ENCODE measurements at places on chromosomes 7 and 10.

- H3K36me3 ChIP-seq, result peaks cover 13% of the 10 kb centered on the region
- H3K4me1 ChIP-seq, result peaks cover 18% of the 10 kb centered on the region
- peak overlapping the region; percentile 15 for H3K4me3 ChIP-seq
- no peaks in the 10 kb centered on the region for H3K27me3 ChIP-seq
Measured at GRCh38 chr10:126147866-126148587, 240.2 kb downstream of the ADAM12 start.

GRCh38 chr10:102493771-102494170, 8.7 kb downstream of the ACTR1A start:
- no peak overlapping the region for H3K27ac ChIP-seq
- DNase-seq, result no peak
- no peaks in the 10 kb centered on the region for H3K27me3 ChIP-seq
- H3K4me1 ChIP-seq, result peaks cover 7% of the 10 kb centered on the region

- H3K4me3 ChIP-seq, result no peak overlapping the region
- no peak for DNase-seq
- no peaks in the 10 kb centered on the region for H3K27me3 ChIP-seq
- H3K4me1 ChIP-seq, result no peaks in the 10 kb centered on the region
- H3K27ac ChIP-seq, result no peak overlapping the region
- no peaks in the 10 kb centered on the region for H3K36me3 ChIP-seq
Measured at GRCh38 chr7:81051811-81052413, 133.1 kb upstream of the SEMA3C start.

GRCh38 chr7:11831736-11832495, at the start of gene THSD7A:
TSS of gene THSD7A (minus strand) at chr7:11832198. CDS start at chr7:11831946, 252 bp downstream.
- peaks cover 9% of the 10 kb centered on the region for H3K27me3 ChIP-seq
- 0 out of 2 replicates have a peak, but pooled peaks cover 4% of the 10 kb centered on the region for H3K4me1 ChIP-seq
- H3K36me3 ChIP-seq, result no peaks in the 10 kb centered on the region

GRCh38 chr7:27064159-27064558, 31.6 kb downstream of the HOXA1 start:
- H3K27me3 ChIP-seq, result no peaks in the 10 kb centered on the region
- H3K4me1 ChIP-seq, result peaks cover 23% of the 10 kb centered on the region
- DNase-seq, result peak; percentile 47
- H3K36me3 ChIP-seq, result no peaks in the 10 kb centered on the region
- no peak overlapping the region for H3K4me3 ChIP-seq

GRCh38 chr10:5188358-5188757, 3.4 kb upstream of the AKR1C8 start:
- no peaks in the 10 kb centered on the region for H3K4me1 ChIP-seq
- no peaks in the 10 kb centered on the region for H3K36me3 ChIP-seq
- no peak overlapping the region for H3K27ac ChIP-seq
- no peaks in the 10 kb centered on the region for H3K27me3 ChIP-seq

- no peaks in the 10 kb centered on the region for H3K27me3 ChIP-seq
- H3K27ac ChIP-seq, result no peak overlapping the region
- peaks cover 22% of the 10 kb centered on the region for H3K4me1 ChIP-seq
- no peak for DNase-seq
- no peak overlapping the region for H3K4me3 ChIP-seq
Measured at GRCh38 chr7:115226410-115226809, 304.5 kb downstream of the MDFIC start.

DNA sequence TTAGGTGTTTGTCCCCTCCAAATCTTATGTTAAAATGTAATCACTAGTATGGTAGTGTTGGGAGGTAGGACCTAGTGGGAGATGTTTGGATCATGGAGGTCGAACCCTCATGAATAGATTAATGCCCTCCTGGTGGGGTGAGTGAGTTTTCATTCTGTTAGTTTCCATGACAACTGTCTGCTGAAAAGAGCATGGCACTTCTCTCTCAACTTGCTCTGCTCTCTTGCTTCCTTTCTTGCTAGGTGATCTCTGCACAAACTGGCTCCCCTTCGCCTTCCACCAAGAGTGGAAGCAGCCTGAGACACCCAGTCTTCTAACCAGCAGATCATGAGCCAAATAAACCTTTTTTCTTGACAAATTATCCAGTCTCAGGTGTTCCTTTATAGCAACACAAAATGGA, 853.9 kb downstream of the SORCS1 start:
- H3K27ac ChIP-seq, result no peak overlapping the region
- no peaks in the 10 kb centered on the region for H3K27me3 ChIP-seq
- no peak for DNase-seq
- no peaks in the 10 kb centered on the region for H3K4me1 ChIP-seq

GRCh38 chr10:105803206-105803605, 1162.1 kb downstream of the SORCS3 start:
- no peaks in the 10 kb centered on the region for H3K4me1 ChIP-seq
- no peaks in the 10 kb centered on the region for H3K27me3 ChIP-seq
- no peaks in the 10 kb centered on the region for H3K36me3 ChIP-seq
- no peak overlapping the region for H3K4me3 ChIP-seq

DNA sequence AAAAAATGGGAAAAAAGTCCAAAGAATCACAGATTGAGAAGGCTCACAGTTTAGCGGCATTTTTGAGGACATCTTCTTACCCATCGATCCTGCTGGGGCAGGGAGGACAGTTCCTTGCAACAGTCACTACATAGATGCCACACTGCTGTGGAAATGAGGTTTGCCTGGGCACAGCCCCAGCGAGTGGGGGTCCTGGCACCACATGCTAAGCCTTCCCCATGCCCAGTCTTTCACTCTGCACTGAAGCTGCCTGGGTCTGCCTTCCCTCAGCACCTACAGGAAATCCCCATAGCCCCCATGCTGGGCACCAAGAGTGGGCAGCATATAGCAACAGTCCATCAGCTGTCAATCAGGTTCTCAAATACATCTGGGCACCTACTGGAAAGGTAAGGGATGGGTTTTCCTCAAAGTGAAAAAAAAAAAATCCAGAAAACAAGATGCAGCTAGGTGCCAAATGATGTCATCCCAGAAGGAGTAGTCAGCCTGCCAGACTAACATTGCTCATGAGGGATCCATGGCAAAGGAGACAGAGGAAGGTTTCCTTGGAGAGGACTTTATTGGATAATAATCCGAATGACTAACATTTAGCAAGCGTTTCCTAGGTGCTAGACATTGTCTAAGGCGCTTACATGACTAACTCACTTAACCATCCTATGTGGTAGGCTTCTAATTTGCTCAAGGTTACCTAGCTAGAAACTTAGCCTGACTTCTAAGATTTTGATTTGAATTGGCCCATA, 125.7 kb upstream of the CXCL12 start:
- no peaks in the 10 kb centered on the region for H3K36me3 ChIP-seq
- H3K4me3 ChIP-seq, result no peak overlapping the region
- peak; percentile 98 for DNase-seq
- no peaks in the 10 kb centered on the region for H3K27me3 ChIP-seq
- H3K4me1 ChIP-seq, result peaks cover 25% of the 10 kb centered on the region

DNA sequence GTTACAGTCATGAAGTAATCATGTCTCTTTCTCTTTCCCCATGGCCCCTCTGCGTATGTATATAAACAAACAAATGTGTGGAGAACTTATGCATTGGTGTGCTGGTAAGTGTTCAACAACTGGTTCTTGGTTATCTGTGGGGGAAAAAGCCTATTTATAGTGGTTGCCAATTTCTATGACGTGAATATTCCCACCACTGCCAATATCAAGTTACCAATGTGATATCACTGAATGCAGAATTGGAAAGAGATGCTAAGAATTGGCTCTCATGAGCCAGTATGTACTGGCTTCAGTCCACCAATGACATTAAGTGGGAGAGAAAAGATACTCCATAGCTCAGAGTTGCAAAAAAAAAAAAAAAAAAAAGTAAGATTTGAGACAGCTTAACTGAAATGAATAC, 399.7 kb downstream of the REEP3 start:
- DNase-seq, result no peak
- no peaks in the 10 kb centered on the region for H3K4me1 ChIP-seq
- no peak overlapping the region for H3K4me3 ChIP-seq
- no peaks in the 10 kb centered on the region for H3K27me3 ChIP-seq

- no peaks in the 10 kb centered on the region for H3K36me3 ChIP-seq
- no peak overlapping the region for H3K4me3 ChIP-seq
- no peak for DNase-seq
- H3K4me1 ChIP-seq, result no peaks in the 10 kb centered on the region
- H3K27me3 ChIP-seq, result peaks cover 16% of the 10 kb centered on the region
Measured at GRCh38 chr10:102411341-102412255, 7.0 kb downstream of the PSD start.

- H3K27ac ChIP-seq, result no peak overlapping the region
- no peak overlapping the region for H3K4me3 ChIP-seq
- H3K27me3 ChIP-seq, result no peaks in the 10 kb centered on the region
- DNase-seq, result no peak
Measured at GRCh38 chr7:71255537-71256178, 123.7 kb downstream of the GALNT17 start.

DNA sequence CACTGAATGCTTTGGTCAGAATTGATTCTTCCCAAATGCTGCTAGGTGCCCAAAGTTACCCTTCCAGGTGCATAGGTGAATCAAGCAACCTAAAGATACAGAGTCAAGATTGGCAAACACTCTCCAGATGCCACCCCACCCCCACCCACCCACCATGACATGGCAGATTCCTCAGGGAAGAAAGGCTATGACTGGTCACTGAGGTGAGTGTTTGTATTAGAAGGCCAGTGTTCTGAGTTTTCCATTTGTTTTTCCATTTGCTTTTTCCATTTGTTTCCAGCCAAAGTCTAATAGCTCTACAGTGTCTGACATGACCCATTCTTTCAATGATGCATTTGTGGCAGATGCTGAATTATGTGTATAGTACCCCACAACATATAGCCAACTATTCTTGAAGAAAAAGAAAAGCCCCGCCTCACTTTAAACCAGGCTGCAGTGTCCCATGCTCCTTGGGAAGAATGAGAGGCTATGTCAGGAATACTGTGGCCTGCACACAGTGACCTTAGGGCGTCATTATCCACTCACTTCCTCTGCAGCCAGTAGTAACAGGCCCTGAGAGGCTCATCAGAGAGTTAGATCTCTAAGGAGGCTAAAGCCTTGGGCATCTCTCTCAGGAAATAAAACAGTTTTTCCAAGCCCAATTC, 16.1 kb upstream of the HIBADH start:
- H3K27me3 ChIP-seq, result no peaks in the 10 kb centered on the region
- 0 out of 2 replicates have a peak overlapping the region, but pooled peaks have one; percentile 20 for H3K4me3 ChIP-seq

- peaks cover 4% of the 10 kb centered on the region for H3K4me1 ChIP-seq
- H3K27ac ChIP-seq, result no peak overlapping the region
- no peaks in the 10 kb centered on the region for H3K36me3 ChIP-seq
- H3K4me3 ChIP-seq, result no peak overlapping the region
Measured at GRCh38 chr10:14129770-14130169, 201.0 kb downstream of the FRMD4A start.

DNA sequence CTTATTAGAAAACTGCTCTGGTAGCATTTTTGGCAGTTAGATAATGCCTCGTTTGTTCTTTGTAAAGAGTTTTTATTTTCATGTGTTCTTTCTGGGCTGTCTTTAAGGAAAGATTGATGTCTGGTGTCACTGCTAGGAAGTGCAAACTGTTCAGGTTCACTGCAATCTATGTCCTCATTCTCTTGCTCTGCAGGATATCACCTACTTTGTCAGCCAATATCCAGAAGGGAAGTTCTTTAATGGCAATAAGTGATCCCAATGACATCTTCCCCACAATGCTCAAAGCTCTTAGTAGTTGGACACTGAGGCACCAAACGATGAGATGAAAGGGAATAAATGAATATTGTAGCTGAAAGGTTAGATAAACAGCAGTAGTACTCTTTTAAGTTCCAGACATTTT, 115.1 kb downstream of the AGMO start:
- no peak overlapping the region for H3K4me3 ChIP-seq
- DNase-seq, result no peak
- no peak overlapping the region for H3K27ac ChIP-seq
- no peaks in the 10 kb centered on the region for H3K4me1 ChIP-seq
- H3K36me3 ChIP-seq, result no peaks in the 10 kb centered on the region

GRCh38 chr7:33590916-33591315, 314.4 kb upstream of the BMPER start:
- no peaks in the 10 kb centered on the region for H3K27me3 ChIP-seq
- peak; percentile 30 for DNase-seq
- H3K4me3 ChIP-seq, result no peak overlapping the region
- H3K4me1 ChIP-seq, result peaks cover 12% of the 10 kb centered on the region
- no peaks in the 10 kb centered on the region for H3K36me3 ChIP-seq

DNA sequence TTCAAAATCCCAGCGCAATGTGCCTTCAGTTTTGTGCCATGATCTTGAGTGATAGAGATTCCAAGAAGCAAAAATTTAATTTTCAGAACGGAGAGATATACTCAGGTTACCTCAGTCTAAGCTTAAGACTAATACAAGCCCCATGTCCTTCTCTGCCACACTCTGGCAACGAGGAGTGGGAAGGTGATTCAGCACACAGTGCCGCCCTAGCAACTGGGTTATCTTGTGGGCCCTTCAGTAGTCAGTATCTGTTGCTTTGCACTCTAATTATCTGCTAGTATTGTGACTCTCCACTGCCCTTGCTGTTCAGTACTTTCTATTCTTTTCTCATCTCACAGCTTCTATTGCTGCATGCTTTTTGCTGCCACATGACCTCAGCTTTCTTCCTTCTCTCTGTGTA, 39.2 kb upstream of the MKLN1 start:
- H3K4me1 ChIP-seq, result peaks cover 20% of the 10 kb centered on the region
- no peak overlapping the region for H3K27ac ChIP-seq
- H3K27me3 ChIP-seq, result no peaks in the 10 kb centered on the region
- no peaks in the 10 kb centered on the region for H3K36me3 ChIP-seq
- no peak overlapping the region for H3K4me3 ChIP-seq

- H3K27me3 ChIP-seq, result no peaks in the 10 kb centered on the region
- no peak for DNase-seq
- H3K36me3 ChIP-seq, result no peaks in the 10 kb centered on the region
- no peak overlapping the region for H3K4me3 ChIP-seq
- H3K4me1 ChIP-seq, result peaks cover 15% of the 10 kb centered on the region
Measured at GRCh38 chr10:47043928-47044538, 132.8 kb downstream of the PTPN20 start.

GRCh38 chr7:17054206-17054605, 172.4 kb upstream of the AGR3 start:
- no peak overlapping the region for H3K27ac ChIP-seq
- peaks cover 19% of the 10 kb centered on the region for H3K4me1 ChIP-seq
- DNase-seq, result no peak

GRCh38 chr10:31836569-31837406, 91.8 kb downstream of the ARHGAP12 start:
- no peak overlapping the region for H3K4me3 ChIP-seq
- peaks cover 5% of the 10 kb centered on the region for H3K4me1 ChIP-seq

DNA sequence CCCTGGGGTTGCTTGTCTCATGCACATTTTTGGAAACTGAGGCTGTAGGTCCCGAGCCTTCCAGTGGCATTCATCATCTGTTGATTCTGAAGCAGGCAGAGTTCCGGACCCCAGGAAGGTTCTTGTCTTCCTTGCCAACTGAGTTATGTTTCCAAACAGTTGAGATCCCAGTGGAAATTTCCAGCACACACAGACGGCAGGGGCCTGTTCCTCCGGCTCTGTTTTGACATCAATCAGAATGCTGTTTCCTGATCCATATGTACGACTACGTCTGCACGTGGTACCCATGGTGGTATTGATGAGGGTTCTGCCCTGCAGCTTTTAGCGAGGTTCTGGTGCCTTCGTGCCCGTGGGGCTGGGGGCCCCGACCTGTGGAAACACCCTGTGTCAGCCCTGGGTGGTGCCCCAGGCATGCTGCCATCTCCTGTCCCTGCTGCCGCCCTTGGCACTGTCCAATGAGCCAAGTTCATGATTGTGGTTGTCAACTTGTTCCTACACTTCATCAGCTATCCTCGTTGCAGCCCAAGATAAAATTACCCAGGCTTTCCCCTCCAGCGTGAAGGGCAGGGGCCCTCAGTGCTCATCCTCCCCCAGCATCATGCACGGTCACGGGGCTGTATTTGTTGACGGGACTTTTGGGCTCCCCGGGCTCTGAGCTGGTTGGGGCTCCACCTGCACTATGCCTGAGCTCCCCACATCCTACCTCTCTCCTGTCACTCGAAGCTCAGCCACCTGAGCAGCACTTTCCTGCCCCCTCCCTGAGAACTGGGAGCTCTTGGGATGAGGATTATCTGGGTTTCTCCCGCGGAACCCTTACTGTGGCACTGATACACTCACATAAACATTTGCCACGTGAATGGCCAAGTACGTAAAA, 7.8 kb upstream of the DPYSL4 start:
- peaks cover 5% of the 10 kb centered on the region for H3K27me3 ChIP-seq
- no peaks in the 10 kb centered on the region for H3K4me1 ChIP-seq
- no peak overlapping the region for H3K4me3 ChIP-seq
- no peak overlapping the region for H3K27ac ChIP-seq
- H3K36me3 ChIP-seq, result no peaks in the 10 kb centered on the region
